ENCODE measurements at places on chromosomes 4 and X.

- DNase-seq, result no peak
Observed at GRCh38 chr4:125541836-125542385, 227.2 kb downstream of the FAT4 start.

GRCh38 chr4:38800366-38800765 lies 4.2 kb downstream of the TLR1 start:
- DNase-seq, result no peak

GRCh38 chr4:140149846-140150635 lies 3.9 kb downstream of the MAML3 start:
- peak; percentile 88 for DNase-seq

DNA sequence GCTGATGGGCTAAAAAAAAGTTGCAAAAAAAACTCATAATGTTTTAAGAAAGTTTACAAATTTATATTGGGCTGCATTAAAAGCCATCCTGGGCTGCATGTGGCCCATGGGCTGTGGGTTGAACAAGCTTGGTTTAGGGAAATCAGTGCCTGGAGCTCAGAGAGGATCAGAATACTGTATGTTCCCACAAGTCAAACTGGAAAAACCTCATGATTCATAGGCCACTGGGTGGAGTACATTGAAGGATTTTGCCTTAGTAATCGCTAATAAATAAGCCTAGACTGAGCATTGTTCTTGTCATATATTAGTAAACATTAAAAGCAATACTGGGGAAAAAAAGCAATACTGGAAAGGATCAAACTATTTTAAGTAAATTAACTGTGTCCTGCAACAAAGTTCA lies 246.3 kb upstream of the TAPT1 start:
- no peak for DNase-seq

DNA sequence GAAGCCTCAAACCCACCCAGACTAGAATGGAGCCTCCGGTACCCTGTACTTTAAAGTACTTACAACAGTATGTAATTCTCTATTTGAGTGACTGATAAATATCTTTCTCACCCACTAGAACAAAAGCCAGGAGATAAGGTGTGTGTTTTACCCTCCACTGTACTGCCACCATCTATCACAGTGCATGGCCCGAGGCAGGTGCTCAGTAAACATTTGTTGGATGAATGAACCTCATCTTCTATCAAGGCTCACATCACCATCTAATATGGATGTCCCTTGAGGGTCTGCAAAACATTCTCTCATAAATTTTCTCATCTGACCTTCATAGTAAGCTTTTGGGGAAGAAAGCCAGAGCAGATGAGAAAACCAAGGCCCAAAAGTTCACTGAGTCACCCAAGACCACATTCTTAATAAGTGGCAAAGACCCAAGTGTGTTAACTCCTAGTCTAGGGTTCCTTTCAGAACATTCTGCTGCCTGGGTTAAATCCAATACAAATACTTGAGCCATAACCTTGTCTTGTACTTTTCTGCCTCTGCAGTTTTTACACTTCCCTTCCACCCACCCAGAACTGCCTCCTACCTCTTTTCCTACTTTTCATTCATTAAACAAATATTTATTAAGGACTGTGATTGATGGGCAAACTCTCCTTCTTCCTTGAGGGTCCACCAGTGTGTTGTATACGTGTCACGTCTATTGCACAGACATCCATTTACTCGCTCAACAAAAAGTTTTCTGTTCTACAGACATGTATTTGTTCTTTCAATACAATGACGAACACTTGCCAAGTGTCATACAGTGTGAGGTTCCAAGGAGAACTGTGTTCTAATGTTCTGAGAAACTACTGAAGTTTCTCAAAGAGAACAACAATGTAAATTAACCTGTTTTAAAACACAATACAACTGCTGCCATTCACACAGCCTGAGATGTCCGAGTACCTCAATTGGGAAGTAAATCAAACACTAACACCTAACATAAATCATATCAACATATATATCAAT lies 35.7 kb downstream of the APBB2 start:
- DNase-seq, result no peak

GRCh38 chr4:56183344-56183959 lies 203.8 kb downstream of the AASDH start:
- no peak for DNase-seq

GRCh38 chrX:153968754-153969124 lies 2.9 kb downstream of the HCFC1 start:
- DNase-seq, result no peak
